ENCODE measurements at places on chromosomes 7 and 10.

DNA sequence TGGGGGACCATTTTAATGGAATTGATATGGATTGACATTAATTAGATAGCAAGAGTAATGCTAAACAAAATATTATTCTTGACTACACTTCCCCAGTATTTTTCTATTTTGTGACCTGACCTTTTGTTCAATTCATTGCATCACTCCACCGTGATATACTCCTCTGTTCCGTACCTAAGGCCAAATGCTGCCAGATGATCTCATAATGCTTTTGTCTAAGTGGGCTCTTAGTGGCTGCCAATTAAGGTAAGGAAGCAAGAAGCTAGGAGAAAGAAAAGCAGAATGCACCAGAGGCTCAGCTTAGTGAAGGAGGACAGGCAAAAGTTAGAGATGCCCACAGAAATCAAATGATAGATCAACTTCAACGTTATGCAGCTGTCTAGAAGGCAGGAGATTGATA, 36.4 kb downstream of the FEZF1 start:
- DNase-seq: no peak

- no peak for DNase-seq
These were observed 40.8 kb downstream of the INPP5A start for GRCh38 chr10:132578287-132578951.

- DNase-seq: no peak
These were observed 70.5 kb upstream of the ABI1 start for GRCh38 chr10:26931223-26931622.

DNA sequence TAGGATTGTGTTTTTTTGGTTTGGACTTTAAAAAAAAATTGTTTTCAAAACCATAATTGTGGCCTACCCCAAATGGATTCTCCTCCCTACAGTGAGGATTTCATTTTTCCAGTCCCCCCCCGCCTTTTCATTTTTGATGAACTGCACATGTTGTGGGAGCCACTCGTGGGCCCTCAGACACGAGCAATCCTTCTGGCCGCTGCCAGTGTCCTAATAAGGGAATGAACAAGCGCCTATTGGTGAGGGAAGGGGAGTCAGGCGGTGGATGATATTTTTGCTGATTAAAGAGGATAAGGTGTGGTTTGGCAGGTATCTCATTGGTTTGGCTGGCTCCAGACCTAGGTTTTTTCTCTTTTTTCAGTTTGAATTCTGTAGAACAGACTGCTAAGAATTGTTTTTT, 78.7 kb upstream of the AGBL3 start:
- DNase-seq: peak; percentile 33

GRCh38 chr7:71752171-71752935, 620.4 kb downstream of the GALNT17 start:
- DNase-seq: peak; percentile 52

GRCh38 chr10:43846187-43846680, 197.6 kb upstream of the ZNF32 start:
- no peak for DNase-seq

GRCh38 chr7:136919820-136920219, 51.4 kb downstream of the CHRM2 start:
- DNase-seq: no peak

GRCh38 chr7:126574276-126575250, 678.2 kb downstream of the GRM8 start:
- no peak for DNase-seq

GRCh38 chr7:36045830-36046341, 107.2 kb upstream of the EEPD1 start:
- no peak for DNase-seq

DNA sequence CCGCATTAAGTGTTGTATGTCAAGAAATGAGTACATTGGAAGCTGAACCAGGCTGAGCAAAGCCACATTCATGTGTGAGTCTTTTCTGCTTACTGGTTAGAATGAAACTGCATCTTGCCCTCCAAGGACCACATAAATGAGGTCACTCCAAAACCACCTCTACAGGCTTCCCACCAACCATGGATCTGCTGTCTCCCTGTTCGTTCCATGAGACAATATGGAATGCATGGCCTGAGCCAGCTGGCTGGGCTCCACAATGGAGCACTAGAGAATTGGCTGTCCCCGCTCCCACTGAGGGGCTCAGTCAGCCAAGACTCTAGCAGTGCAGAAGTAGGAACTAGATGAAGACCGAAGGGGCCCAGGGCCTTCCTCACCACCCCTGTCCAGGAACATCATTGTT, 120.8 kb downstream of the TNS3 start:
- DNase-seq: peak; percentile 80

DNA sequence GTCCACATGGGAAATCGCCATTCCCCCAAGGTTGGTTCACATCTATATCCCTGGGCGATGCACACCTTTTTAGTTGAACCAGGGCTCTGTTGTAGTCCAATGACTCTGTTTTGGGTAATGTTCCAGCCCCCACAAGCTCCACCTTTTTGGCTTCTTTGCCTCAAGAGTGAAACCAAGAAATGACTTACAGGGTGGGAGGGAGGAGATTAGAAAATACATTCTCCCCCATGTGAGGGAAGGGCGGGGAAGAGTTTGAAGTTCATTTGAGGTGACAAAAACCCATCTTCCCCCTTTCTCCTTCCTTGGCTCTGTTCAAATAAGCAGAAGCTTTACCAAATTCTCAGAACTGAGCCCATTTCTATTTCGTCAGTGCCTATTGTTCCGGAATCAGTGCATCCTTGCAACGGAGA, 82.8 kb downstream of the GATA3 start:
- DNase-seq: no peak

DNA sequence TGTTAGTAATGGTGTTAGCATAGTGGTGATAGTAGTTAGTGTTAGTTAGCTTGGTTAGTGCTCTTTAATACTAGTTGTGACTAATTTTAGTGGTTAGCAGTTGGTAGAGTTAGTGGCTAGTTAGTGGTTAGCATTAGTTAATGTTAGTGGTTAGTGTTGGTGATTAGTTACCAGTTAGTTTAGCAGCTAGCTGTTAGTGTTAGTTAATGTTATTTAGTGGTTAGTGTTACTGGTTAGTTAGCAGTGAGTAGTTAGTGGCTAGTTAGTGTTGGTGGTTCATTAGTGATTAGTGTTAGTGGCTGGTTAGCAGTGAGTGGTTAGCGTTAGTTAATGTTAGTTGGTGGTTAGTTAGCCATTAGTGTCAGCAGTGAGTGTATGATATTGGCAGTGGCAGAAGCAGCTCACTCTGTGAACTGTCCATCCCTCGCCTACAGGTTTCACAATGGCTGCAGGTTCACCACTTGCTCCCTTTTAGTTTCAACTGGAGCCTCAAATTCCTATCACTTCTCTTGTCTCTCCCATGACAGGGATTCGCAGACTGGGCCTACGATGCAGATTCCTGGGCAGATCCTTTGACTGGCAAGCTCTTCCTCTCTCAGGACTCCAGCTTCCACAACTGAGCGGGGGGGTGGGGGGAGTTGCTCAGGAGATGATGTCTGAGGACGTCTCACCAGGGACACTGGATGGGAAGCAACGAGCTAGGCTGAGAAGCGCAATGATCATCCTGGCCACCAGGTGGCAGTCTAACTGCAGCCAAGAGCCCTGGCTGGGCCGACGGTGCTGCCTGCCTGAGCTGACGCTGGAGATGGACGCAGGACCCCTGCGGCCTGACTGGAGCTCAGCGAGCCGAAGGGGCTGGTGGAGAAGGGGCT, 19.5 kb downstream of the GHRHR start:
- peak; percentile 90 for DNase-seq

DNA sequence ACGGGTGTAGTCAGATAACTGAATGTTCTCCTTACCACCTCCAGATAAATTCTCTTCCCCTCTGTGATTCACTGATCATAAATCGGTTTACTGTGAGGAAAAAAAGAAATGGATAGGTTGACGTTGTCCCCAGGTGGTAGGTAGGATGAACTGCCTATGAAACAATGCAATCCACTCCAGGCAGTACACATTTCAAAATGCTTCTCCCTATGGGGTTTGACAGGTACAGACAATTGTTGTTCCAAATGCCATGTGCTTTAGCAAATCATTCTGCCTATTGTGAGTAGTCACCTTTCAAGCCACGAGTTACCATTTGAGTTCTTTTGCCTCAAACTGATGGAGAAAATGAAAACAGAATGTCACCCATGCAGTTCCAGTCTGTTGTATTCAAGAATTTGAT, 21.8 kb downstream of the VIM start:
- DNase-seq: no peak

DNA sequence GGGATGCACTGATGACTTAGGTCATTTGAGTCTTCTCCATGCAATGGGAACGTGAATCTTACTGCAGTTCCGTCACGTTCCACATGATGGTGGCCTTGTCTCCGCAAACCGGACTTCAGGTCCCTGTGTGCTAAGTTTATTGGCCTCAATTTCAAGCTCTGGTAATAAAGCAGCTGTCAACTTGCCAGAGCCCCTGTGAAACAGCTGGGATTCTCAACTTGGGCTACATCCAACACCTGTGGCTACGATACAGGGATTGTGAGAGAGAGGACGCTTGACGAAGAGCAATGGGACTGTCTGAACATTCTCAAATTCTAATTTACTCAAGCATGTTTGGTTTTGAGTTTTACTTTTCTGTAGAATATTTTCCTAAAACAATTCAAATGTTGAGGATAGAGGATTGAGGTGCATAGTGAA, 174.2 kb downstream of the PTN start:
- peak; percentile 91 for DNase-seq

DNA sequence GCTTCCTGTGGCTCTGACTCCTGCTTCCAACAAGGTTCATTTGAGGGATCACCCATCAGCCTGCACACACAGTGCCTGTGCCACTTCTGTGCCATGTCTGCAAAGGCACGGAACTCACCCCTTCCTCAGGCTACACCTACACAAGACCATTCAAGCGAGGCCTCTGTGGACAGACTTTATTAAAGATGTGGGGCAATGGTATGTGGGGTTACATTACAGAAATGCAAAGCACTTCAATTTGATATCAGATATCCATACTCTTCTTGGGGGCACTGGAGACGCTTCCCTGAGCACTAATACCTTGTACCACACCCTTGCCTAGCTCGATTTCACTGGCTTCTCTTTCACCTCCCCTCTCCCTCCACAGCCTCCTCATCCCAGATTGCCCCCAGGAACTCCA, 84.4 kb upstream of the FGL2 start:
- DNase-seq: no peak

GRCh38 chr7:101565601-101566209, 63.4 kb downstream of the MYL10 start:
- DNase-seq: no peak

GRCh38 chr10:105538874-105539273, 897.8 kb downstream of the SORCS3 start:
- DNase-seq: no peak

- DNase-seq: no peak
These were observed 85.8 kb downstream of the PRPF18 start for GRCh38 chr10:13672548-13672947.

DNA sequence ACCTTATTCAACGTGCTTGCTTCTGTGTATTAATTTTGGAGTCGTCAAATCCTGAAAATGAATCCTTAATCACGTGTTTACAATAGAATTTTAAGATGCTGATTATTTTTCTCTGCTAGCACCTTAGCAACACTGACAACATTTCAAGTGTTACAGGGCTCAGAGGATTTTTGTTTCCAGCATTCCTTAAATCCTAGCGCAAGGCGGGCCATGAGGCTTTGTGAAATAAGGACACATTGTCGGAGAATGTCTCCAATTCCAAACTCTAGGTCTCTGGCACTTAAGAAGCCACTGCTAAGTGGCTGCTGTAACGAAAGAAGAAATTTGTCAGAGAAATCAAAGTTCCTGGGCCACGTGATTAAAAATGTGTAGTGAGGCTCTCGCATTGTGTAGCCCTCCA, 390.9 kb upstream of the CELF2 start:
- DNase-seq: no peak

DNA sequence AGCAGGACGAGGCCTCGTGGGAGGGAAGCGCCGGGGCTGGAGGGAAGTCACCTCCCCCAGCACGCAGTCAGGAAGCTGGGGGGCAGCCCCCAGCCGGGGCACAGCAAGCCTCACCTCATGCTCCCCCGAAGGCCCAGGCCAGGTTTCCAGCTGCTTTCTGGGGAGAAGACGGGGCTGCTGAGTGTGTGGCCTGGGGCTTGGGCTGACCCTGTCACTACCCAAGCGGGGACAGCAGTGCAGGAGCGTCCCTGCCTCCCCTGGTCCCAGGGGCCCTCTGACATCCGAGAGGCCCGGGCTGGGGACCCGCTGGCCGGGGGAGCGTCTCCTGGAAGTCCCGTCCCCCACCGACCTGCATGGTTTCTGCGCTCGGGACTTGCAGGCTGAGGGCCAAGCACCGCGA, 19.7 kb upstream of the NKX6-2 start:
- no peak for DNase-seq

DNA sequence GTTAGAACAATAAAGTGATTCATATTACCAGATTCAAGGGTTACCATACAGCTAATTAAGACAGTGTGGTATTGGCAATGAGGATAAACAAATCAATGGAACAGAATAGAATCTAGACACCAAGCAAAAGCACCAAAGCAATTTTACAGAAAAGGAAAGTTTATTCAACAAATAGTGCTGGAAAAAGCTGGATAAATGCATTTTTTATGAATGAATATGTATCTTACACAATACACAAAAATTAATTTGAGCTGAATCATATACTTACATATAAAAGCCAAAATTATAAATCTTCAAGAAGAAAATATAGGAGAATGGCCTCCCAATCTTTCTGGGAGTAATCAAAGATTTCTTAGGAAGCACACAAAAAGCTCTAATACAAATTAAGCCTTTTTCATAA, 220.4 kb upstream of the PTN start:
- DNase-seq: no peak

DNA sequence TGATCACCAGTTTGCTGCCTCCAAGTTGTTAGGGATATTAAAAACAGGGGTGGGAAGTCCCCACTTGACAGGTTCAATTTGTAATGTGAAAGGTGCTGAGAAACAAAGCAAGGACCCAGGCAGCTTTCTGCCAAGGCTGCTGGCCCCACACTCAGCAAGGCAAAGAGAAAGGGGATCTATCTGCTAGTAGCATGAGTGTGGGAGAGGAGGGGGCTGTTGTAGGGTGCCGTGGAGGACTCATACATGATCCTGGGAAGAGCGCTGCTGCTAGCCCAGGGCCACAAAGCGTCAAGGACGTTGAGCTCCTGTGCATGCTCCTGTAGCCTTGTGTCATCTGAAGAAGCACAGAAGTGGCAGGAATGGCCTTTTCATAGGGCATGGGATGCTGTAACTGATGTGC, 96.5 kb upstream of the INSYN2A start:
- DNase-seq: no peak

- no peak for DNase-seq
These were observed 35.2 kb upstream of the YAE1 start for GRCh38 chr7:39530971-39531370.

DNA sequence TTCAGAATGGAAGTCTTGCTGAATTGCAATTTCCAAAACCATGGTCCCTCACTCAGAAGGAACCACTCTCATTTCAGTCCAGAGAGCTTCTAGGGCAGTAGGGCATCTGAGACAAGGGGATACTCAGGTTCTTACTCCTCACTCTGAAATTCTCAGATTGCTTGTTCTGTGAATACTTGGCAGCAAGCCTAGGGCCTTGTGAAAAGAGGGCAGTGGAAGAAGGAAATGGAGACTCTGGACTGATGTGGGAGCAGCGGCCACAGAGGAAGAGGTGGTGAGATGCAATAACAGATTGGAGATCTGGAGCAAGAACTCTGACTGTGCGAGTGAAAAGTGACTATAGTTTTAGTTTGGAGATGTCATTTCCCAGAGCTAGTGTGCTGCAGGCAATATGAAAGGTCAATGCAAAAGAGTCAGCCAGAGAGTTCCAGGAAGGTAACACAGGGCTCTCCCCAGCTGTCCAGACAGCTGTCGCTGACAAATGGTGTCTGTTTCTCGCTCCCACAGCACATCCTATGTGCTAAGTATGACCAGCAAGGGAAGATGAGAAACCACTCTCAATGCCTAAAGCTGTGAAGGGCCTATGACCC, 291.6 kb upstream of the KIAA1217 start:
- peak; percentile 70 for DNase-seq

- DNase-seq: no peak
These were observed 398.5 kb downstream of the REEP3 start for GRCh38 chr10:63919575-63920279.
